Chondrocyte (in vitro differentiated cells): ENCODE measurements at places on chromosomes 2 and 18.

- H3K4me3 ChIP-seq = no peak overlapping the region
- H3K36me3 ChIP-seq = no peaks in the 10 kb centered on the region
- H3K4me1 ChIP-seq = no peaks in the 10 kb centered on the region
- no peak overlapping the region for H3K27ac ChIP-seq
- no peak for DNase-seq
Observed at GRCh38 chr2:169653636-169654035, 40.6 kb downstream of the CFAP210 start.

- no peak for DNase-seq
- no peaks in the 10 kb centered on the region for H3K36me3 ChIP-seq
- H3K4me3 ChIP-seq = no peak overlapping the region
- H3K27me3 ChIP-seq = no peaks in the 10 kb centered on the region
- H3K4me1 ChIP-seq = peaks cover 7% of the 10 kb centered on the region
- no peak overlapping the region for H3K27ac ChIP-seq
Observed at GRCh38 chr18:34999756-35000289, 41.4 kb upstream of the MAPRE2 start.

- H3K4me1 ChIP-seq = no peaks in the 10 kb centered on the region
- H3K4me3 ChIP-seq = no peak overlapping the region
- no peak for DNase-seq
- H3K36me3 ChIP-seq = no peaks in the 10 kb centered on the region
- no peaks in the 10 kb centered on the region for H3K27me3 ChIP-seq
- H3K27ac ChIP-seq = no peak overlapping the region
Observed at GRCh38 chr2:145302451-145302850, 782.5 kb upstream of the ZEB2 start.

GRCh38 chr2:160583146-160583535, 89.5 kb upstream of the RBMS1 start:
- no peak for DNase-seq
- H3K27ac ChIP-seq = peak overlapping the region; percentile 92
- peaks cover 52% of the 10 kb centered on the region for H3K4me1 ChIP-seq
- H3K27me3 ChIP-seq = no peaks in the 10 kb centered on the region
- H3K4me3 ChIP-seq = no peak overlapping the region

GRCh38 chr18:5286525-5286924, 9.0 kb downstream of the ZBTB14 start:
- no peak for DNase-seq
- no peak overlapping the region for H3K4me3 ChIP-seq

GRCh38 chr2:217165547-217165946, 305.7 kb upstream of the TNP1 start:
- H3K4me1 ChIP-seq = peaks cover 12% of the 10 kb centered on the region
- no peak overlapping the region for H3K27ac ChIP-seq
- no peaks in the 10 kb centered on the region for H3K27me3 ChIP-seq

DNA sequence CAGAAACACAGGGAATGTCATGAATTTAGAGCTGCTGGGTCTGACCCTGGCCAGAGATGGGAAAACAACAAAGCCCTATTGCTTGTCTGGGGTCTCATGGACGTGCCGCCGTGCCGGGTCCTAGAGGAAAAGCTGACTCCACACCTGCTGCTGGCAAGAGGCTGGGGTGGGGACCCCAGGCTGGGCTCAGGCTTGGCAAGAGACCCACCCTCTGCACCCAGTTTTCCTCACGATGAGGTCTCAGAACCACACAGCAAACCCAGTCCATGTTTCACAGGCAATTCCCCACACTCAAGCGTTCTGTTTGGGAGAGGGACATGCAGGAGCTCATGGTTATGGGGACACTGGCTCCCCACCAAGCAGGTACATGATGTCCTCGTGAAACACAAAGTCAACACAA, 367.3 kb upstream of the SALL3 start:
- no peak overlapping the region for H3K4me3 ChIP-seq
- no peak overlapping the region for H3K27ac ChIP-seq
- H3K27me3 ChIP-seq = no peaks in the 10 kb centered on the region
- H3K4me1 ChIP-seq = no peaks in the 10 kb centered on the region
- no peak for DNase-seq

GRCh38 chr18:41052625-41053024, 902.4 kb upstream of the PIK3C3 start:
- no peaks in the 10 kb centered on the region for H3K27me3 ChIP-seq
- no peaks in the 10 kb centered on the region for H3K4me1 ChIP-seq
- H3K4me3 ChIP-seq = no peak overlapping the region
- no peak for DNase-seq
